ENCODE measurements at places on chromosomes 12 and 14. TPM values are rescaled to one million over a fixed set of nuclear protein-coding genes. Genes with fewer than 3 reads are reported as not detected.

GRCh38 chr14:77000340-77001270, 27.9 kb downstream of the IRF2BPL start:
- DNase-seq, result no peak

DNA sequence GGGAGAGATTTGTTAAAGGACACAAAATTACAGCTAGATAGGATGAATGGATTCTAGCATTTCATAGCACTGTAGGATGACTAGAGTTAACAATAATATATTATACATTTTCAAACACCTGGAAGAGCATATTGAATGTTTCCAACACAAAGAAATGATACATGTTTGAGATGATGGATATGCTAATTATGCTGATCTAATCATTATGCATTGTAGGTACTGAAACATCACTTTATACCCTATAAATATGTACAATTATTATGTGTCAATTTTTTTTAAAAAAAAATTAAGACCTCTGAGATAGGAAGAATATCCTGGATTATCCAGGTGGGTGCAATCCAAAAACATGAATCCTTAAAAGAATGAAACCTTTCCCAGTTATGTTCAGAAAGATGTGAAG, 100.3 kb upstream of the CPNE8 start:
- DNase-seq, result no peak

DNA sequence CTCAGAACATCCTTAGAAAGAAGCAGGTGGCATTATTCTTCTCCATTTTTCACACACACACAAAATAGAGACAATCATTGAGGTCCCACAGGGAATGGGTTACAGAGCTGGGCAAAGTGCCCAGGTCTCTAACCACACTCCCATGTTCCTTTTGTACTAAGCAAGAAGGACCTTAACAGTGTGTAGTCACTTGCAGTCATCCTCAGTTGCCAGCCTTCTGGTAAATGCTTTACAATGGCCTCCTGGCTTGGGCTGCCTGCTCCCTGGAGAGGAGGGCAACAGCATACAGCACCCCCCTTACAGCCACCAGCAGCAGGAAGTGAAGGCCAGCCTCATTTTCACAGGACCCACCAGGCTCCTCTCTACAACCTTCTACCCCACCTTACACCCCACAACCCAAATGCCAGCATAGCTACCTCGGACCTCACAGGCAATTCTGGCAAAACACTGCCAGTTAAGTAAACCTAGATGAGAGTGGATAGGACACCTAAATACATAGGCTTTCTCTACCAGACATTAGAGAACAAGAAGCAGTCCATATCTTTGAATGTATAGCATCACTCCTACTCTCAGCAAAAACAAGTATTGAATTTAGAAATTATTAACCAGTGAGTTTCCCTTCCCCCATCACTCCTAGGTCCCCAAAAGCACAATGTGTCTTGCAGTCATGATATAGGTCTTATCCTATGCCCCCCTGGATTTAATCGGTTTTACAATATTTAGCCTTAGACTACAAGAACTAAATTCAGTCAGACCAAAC, 88.1 kb downstream of the PPP2R5E start:
- DNase-seq, result no peak

GRCh38 chr14:68016255-68016914, 196.8 kb downstream of the RAD51B start:
- DNase-seq, result no peak

GRCh38 chr12:104697186-104697585, 240.4 kb downstream of the CHST11 start:
- DNase-seq, result no peak

- DNase-seq, result no peak
Measured at GRCh38 chr12:97474161-97474560, 11.6 kb downstream of the RMST start.

DNA sequence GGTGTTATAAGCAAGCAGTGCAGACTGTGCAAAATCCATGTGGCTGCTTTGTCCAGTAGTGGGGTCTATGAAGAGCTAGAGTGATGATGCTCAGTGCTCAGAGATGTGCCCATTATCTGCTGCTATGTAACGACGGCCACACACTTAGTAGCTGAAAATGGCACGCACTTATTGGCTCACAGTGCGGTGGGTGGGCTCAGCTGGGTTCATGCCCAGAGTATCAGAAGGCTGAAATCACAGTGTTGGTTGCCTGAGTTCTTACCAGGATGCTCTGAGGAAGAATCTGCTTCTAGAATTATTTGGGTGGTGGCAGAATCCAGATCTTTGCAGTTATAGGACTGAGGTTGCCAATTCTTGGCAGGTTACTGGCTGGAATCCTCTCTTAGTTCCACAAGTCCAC, 124.7 kb downstream of the SLC15A4 start:
- DNase-seq, result no peak

The PARP2 gene
- 20.0 TPM for total RNA-seq

The DCN gene
- total RNA-seq, result 1,702 TPM

The SLC5A8 gene
- 0.33 TPM for total RNA-seq

The SIX1 gene
- 2.6 TPM for total RNA-seq

The PTCSC3 gene
- total RNA-seq, result not detected

Data from breast epithelium (tissue), 4 donors.